ENCODE measurements at places on chromosomes 16 and 17. TPM values are rescaled to one million over a fixed set of nuclear protein-coding genes. Genes with fewer than 3 reads are reported as not detected.

Gene PDE6G
- 4.3 TPM for total RNA-seq

Gene C1QTNF8
- not detected for total RNA-seq

Gene CCT6B
- total RNA-seq: 0.99 TPM

Gene RASL10B
- total RNA-seq: 0.53 TPM

Gene SPATA22
- total RNA-seq: not detected

Gene MYH8
- total RNA-seq: not detected

Gene OR1F1
- total RNA-seq: not detected

Gene HASPIN
- total RNA-seq: 18.4 TPM

Gene ASPHD1
- 1.8 TPM for total RNA-seq

Gene DNASE1L2
- total RNA-seq: 1.4 TPM

Gene LIMD2
- 180 TPM for total RNA-seq

Gene TEX14
- total RNA-seq: 0.25 TPM

Gene NAGPA
- 15.9 TPM for total RNA-seq

Gene NME2
- total RNA-seq: 942 TPM
